ENCODE measurements at places on chromosomes 7 and 10. TPM values are rescaled to one million over a fixed set of nuclear protein-coding genes. Genes with fewer than 3 reads are reported as not detected.

ZNF485 gene
- total RNA-seq = 5.1 TPM

ACTL6B gene
- not detected for total RNA-seq

GRCh38 chr7:2666155-2666554, 21.8 kb upstream of the AMZ1 start:
- no peak for DNase-seq

- DNase-seq = no peak
Observed at GRCh38 chr10:130227883-130228282, 91.7 kb downstream of the GLRX3 start.

GRCh38 chr7:107150375-107151073, 18.3 kb upstream of the HBP1 start:
- peak; percentile 91 for DNase-seq

- no peak for DNase-seq
Observed at GRCh38 chr10:70101668-70102067, 31.0 kb downstream of the AIFM2 start.

GRCh38 chr10:43044448-43044921, 32.4 kb upstream of the RET start:
- no peak for DNase-seq

DNA sequence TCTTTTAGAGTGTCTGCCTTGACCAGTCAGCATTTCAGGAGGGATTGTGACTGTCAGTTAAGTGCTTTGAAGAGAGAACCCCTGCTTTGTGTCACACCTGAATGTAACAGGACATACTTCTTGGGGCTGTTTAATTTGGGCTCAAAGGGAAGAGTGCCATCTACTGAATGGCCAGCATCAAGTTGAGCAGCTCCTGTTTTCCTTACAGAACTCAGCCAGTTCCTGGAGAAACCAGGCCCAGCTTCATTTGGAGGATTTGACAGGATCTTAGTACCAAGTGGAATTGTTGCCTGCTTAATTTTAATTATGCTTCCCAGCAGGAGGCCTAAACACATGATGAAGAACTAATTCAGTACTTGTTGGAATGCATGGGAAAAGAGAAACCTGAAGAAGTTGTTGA, 8.3 kb downstream of the ADD3 start:
- no peak for DNase-seq

- DNase-seq = no peak
Observed at GRCh38 chr10:95503001-95503400, 58.2 kb downstream of the SORBS1 start.

DNA sequence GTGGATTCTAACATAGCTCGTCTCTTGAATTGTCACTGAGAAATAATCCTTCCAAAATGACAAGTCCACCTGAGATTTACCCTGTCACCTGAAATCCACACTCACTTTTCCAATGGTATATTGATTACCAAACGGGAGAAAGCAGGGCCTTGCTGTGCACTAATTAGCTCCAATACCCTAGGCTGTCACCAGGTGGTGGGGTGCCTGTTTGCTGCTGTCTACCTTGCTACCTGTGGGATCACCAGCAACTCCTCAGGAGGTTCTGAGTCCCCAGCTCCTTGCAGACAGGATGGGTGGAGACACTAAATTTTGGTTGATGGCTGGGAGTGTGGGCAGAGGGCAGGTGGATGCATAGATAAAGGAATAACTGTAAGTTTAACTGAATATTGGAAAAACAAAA, 237.2 kb upstream of the ZNF32 start:
- no peak for DNase-seq
